ENCODE measurements at places on chromosomes 6 and 20. TPM values are rescaled to one million over a fixed set of nuclear protein-coding genes. Genes with fewer than 3 reads are reported as not detected.

GRCh38 chr6:92806254-92806653 lies 613.1 kb downstream of the EPHA7 start:
- no peak overlapping the region for H3K4me3 ChIP-seq
- no peak for DNase-seq
- H3K36me3 ChIP-seq: no peaks in the 10 kb centered on the region
- no peaks in the 10 kb centered on the region for H3K27me3 ChIP-seq
- H3K27ac ChIP-seq: no peak overlapping the region

GRCh38 chr6:37008484-37009465 lies 3.3 kb downstream of the FGD2 start:
- DNase-seq: no peak
- no peak overlapping the region for H3K4me3 ChIP-seq
- no peaks in the 10 kb centered on the region for H3K27me3 ChIP-seq
- peaks cover 7% of the 10 kb centered on the region for H3K36me3 ChIP-seq

DNA sequence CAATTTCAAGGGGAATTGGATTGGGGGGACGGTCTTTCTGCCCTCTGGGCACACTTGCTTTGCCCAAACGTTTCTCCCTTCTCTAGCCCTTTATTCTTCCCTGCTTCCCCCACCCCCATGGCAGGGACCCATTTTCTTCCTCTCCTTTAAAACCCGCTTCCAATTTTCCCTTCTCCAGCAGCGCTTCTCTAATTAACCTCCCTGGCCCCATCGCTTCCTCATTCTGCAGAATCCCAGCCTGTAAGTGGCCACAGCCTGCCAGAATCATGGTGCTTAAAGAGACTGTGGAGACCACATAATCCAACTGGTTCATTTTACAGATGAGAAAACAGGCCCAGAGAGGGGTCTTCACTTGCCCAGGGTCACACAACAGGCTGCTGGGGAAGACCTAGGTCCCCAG lies 61.4 kb downstream of the CPNE5 start:
- H3K27me3 ChIP-seq: peaks cover 25% of the 10 kb centered on the region
- no peak overlapping the region for H3K4me3 ChIP-seq
- H3K27ac ChIP-seq: no peak overlapping the region
- no peak for DNase-seq

DNA sequence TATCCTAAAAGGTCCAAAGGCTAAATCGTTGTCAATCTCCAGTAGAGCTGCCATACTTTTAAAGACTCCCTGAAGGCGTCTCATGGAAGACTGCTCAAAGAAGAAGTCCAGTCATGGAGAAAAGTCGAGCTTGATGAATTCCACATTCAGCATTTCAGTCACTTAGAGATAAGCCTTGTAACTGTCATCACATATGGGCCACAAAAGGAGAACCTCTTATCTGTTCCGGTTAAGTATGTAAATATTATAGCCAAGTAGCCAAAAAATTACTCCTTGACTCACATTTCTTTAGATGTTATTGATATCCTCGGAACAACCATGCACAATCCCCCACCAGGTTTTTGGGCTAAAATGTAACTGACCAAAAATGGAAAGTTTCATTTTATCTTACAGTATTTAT lies 9.8 kb upstream of the CNKSR3 start:
- no peaks in the 10 kb centered on the region for H3K36me3 ChIP-seq
- DNase-seq: no peak
- no peak overlapping the region for H3K27ac ChIP-seq
- H3K4me3 ChIP-seq: no peak overlapping the region
- no peaks in the 10 kb centered on the region for H3K4me1 ChIP-seq

GRCh38 chr20:6007529-6008103 lies 46.2 kb downstream of the LRRN4 start:
- H3K27ac ChIP-seq: no peak overlapping the region
- peak overlapping the region; percentile 87 for H3K4me3 ChIP-seq
- H3K4me1 ChIP-seq: peaks cover 36% of the 10 kb centered on the region
- no peak for DNase-seq

DNA sequence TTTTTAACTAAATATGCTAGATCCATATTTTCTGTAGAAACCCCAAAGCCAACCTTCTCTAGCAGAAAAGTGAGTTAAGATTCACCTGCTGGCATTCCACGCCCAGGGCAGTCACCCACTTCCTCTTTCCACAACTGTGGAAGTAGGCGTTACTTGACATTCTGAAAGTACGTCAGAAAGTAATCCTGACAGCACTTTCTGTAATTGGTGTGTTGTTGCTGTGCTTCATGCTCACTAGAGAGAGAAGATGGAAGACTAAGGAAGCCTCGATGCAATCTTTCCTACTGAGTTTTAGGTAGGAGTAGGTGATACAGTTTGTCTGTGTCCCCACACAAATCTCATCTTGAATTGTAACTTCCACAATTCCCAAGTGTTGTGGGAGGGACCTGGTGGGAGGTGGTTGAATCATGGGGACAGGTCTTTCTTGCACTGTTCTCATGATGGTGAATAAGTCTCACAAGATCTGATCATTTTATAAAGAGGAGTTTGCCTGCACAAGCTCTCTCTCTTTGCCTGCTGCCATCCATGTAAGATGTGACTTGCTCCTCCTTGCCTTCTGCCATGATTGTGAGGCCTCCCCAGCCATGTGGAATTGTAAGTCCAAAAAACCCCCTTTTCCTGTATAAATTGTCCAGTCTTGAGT lies 101.1 kb downstream of the MAP3K7 start:
- no peak for DNase-seq
- H3K27ac ChIP-seq: no peak overlapping the region
- peaks cover 10% of the 10 kb centered on the region for H3K36me3 ChIP-seq
- H3K4me3 ChIP-seq: no peak overlapping the region
- no peaks in the 10 kb centered on the region for H3K4me1 ChIP-seq

DNA sequence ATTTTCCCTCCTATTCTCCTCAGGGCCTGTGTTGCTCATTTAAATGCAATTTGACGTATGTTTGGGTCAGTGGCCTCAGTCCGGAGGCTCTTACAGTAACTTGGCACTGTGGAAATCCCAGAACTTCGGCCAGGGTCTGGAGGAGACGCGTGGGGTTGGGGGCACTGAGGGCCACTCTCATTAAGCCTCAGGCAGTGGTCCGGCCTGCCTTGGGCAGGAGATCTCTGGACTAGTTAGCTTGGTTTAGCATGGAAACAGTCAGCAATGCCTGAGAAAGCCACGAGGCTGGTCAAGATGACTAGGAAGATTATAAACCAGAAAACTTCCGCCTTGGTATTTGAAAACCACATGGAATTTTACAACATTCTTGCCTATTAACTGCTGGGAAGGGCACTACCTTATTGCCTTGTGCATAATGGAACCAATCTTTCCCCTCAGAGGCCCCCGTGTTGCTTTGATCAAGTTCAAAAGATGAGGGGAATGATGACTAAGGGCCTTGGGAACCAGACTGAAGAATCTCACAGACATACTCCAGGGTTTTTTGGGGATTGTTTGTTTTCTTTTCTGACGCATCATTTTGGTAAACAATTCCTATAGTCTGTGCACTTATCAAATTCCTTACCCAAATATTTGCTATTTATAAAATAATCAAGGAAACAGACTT lies 206.0 kb upstream of the PREP start:
- peaks cover 17% of the 10 kb centered on the region for H3K36me3 ChIP-seq
- H3K4me3 ChIP-seq: no peak overlapping the region
- H3K4me1 ChIP-seq: peaks cover 13% of the 10 kb centered on the region
- H3K27me3 ChIP-seq: no peaks in the 10 kb centered on the region

GRCh38 chr6:157216570-157216969 lies 106.7 kb downstream of the TMEM242 start:
- no peak overlapping the region for H3K27ac ChIP-seq
- H3K4me3 ChIP-seq: no peak overlapping the region
- no peaks in the 10 kb centered on the region for H3K27me3 ChIP-seq
- H3K36me3 ChIP-seq: no peaks in the 10 kb centered on the region

GRCh38 chr20:24361541-24361940 lies 107.9 kb upstream of the SYNDIG1 start:
- no peaks in the 10 kb centered on the region for H3K4me1 ChIP-seq
- no peak overlapping the region for H3K4me3 ChIP-seq
- DNase-seq: no peak
- H3K36me3 ChIP-seq: no peaks in the 10 kb centered on the region
- H3K27me3 ChIP-seq: peaks cover 2% of the 10 kb centered on the region

- H3K36me3 ChIP-seq: peaks cover 9% of the 10 kb centered on the region
- DNase-seq: no peak
- peaks cover 33% of the 10 kb centered on the region for H3K27me3 ChIP-seq
- no peak overlapping the region for H3K4me3 ChIP-seq
- peaks cover 34% of the 10 kb centered on the region for H3K4me1 ChIP-seq
- no peak overlapping the region for H3K27ac ChIP-seq
Measured at GRCh38 chr20:13229538-13229937, 8.5 kb downstream of the ISM1 start.

GRCh38 chr20:38007526-38007925 lies 25.7 kb downstream of the TTI1 start:
- peaks cover 15% of the 10 kb centered on the region for H3K4me1 ChIP-seq
- H3K27ac ChIP-seq: no peak overlapping the region
- no peaks in the 10 kb centered on the region for H3K27me3 ChIP-seq
- peaks cover 40% of the 10 kb centered on the region for H3K36me3 ChIP-seq
- no peak overlapping the region for H3K4me3 ChIP-seq
- DNase-seq: no peak

DNA sequence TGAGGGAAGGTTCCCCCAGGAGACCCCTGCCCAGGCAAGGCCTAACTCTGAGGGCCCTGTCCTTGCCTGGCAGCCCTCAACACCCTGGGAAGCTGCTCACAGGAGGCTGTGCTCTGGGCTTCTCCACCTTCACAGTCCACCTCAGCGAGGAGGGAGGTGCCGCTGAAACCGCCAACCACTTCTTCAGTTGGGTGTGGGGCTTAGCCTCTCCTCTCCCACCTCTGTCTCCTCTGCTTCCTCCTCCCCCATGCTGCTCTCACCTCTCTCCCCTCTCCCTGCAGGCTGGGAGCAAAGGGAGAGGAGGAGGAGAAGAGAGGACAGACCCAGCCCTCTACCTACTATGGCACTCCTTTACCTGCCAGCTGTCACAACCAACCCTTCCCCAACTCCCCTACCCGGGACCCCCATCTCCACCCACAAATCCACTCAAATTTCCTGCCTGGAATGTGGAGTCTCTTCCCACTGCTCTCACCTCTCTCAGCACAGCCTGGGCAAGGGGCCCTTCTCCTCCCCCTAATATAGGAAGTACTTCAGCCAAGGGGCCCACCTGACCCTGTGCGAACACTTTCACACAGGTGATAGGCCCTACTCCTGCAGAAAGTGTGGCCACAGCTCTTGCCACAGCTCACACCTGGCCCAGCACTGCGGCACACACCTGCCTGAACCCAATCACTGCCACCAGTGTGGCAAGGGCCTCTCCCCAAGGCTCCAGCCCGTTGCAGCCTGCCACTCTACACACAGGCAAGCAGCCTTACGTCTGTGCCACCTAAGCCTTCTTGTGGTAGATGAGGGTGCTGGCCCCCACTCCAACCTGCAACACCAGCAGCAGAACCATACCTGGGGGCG lies 7.2 kb downstream of the RING1 start:
- H3K4me1 ChIP-seq: peaks cover 16% of the 10 kb centered on the region
- peaks cover 50% of the 10 kb centered on the region for H3K27me3 ChIP-seq
- H3K36me3 ChIP-seq: peaks cover 10% of the 10 kb centered on the region
- H3K27ac ChIP-seq: no peak overlapping the region
- H3K4me3 ChIP-seq: no peak overlapping the region

DNA sequence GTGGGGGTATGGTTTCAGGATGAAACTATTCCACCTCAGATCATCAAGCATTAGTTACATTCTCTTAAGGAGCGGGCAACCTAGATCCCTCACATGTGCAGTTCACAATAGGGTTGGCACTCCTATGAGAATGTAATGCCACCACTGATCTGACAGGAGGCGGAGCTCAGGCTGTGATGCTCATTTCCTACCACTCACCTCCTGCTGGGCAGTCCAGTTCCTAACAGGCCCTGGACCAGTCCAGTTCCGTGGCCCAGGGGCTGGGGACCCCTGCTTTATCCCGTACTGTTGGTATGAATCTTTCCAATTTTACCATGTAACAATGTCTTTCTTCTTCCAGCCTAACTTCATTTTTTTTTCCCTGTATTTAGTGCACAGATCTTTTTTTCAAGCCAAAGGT lies 94.9 kb downstream of the OGFRL1 start:
- no peak overlapping the region for H3K4me3 ChIP-seq
- H3K36me3 ChIP-seq: no peaks in the 10 kb centered on the region
- peaks cover 12% of the 10 kb centered on the region for H3K27me3 ChIP-seq
- no peak for DNase-seq

DNA sequence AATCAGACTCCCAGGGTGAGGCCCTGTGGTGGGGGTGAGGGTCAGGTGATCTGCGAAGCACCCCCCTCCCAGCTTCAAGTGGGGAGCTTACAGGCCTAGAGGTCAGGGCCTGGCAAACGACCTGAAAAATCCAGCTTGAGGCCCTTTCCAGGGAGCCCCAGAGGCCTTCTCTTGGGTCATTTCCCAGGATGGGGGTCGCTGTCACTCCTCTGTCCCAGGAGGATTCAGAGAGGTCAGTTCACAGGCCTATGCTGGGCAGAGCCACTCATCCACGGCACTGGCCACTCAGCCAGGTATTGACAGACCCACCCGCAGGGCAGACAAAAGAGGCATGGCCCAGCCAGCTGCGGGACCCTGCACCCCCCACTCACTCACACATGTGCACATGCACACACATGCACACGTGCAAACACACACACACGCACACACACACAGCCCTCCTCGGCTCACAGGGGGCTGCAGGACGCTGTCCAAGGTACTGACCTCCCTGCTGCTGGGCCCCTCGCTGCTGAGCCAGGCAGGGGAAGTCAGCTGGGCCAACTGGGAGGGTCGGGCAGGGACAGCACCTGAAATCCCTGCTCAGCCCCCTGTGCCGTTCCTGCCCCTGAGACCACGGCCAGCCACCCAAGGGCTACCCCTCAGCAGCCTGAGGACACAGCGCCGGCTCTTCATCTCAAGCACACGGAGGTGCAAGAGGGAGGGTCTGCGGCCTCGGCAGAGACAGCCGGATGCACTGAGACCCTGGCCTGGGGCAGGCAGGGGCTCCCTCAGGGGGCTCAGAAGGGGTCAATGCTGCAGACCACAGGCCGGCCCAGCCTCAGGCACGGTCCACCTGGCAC lies 113.8 kb downstream of the TAF4 start:
- peaks cover 17% of the 10 kb centered on the region for H3K27me3 ChIP-seq
- DNase-seq: no peak
- H3K27ac ChIP-seq: no peak overlapping the region

- no peaks in the 10 kb centered on the region for H3K4me1 ChIP-seq
- no peak for DNase-seq
- H3K36me3 ChIP-seq: no peaks in the 10 kb centered on the region
- no peak overlapping the region for H3K4me3 ChIP-seq
- no peak overlapping the region for H3K27ac ChIP-seq
Measured at GRCh38 chr6:126444659-126445273, 104.9 kb downstream of the CENPW start.

GRCh38 chr20:32536851-32537656 lies 48.1 kb downstream of the NOL4L start:
- peaks cover 70% of the 10 kb centered on the region for H3K4me1 ChIP-seq
- H3K36me3 ChIP-seq: peaks cover 1% of the 10 kb centered on the region
- DNase-seq: peak; percentile 89

- no peaks in the 10 kb centered on the region for H3K27me3 ChIP-seq
- no peak overlapping the region for H3K27ac ChIP-seq
- no peak for DNase-seq
- no peak overlapping the region for H3K4me3 ChIP-seq
Measured at GRCh38 chr6:51514748-51515402, 572.5 kb downstream of the PKHD1 start.

HTR1B gene
- not detected for total RNA-seq

FERMT1 gene
- 0.47 TPM for total RNA-seq

FAM217A gene
- total RNA-seq: not detected

THEMIS gene
- total RNA-seq: 133 TPM

MKKS gene
- 7.5 TPM for total RNA-seq

ASIP gene
- not detected for total RNA-seq

NKX2-4 gene
- not detected for total RNA-seq

TNFRSF6B gene
- total RNA-seq: not detected

DDO gene
- not detected for total RNA-seq

TRPC4AP gene
- 56.9 TPM for total RNA-seq

MCCD1 gene
- not detected for total RNA-seq

PLN gene
- total RNA-seq: not detected

PDE10A gene
- not detected for total RNA-seq

PLCG1 gene
- 201 TPM for total RNA-seq

OLIG3 gene
- 0.94 TPM for total RNA-seq

All from activated CD8-positive, alpha-beta memory T cell treated with anti-CD3 and anti-CD28 coated beads, Interleukin-2, amount 10 ng/mL, durations not matched to agents 7 days and 5 days (primary cell).